Fibroblast of skin of right quadriceps (primary cell): ENCODE measurements at places on chromosomes 7 and 10.

- peak; percentile 62 for DNase-seq
These were observed 1355.5 kb upstream of the LRRTM3 start for GRCh38 chr10:65570143-65571010.

- peak; percentile 1 for DNase-seq
These were observed 87.3 kb upstream of the FOXI2 start for GRCh38 chr10:127649642-127650041.

- no peak for DNase-seq
These were observed 109.3 kb upstream of the ARID5B start for GRCh38 chr10:61792097-61792716.

GRCh38 chr7:52151559-52151958 is 835.0 kb upstream of the COBL start:
- no peak for DNase-seq

- no peak for DNase-seq
These were observed 29.5 kb upstream of the SLC29A3 start for GRCh38 chr10:71289421-71290130.

- DNase-seq = peak; percentile 65
These were observed 13.4 kb downstream of the RPP30 start for GRCh38 chr10:90885176-90885575.

DNA sequence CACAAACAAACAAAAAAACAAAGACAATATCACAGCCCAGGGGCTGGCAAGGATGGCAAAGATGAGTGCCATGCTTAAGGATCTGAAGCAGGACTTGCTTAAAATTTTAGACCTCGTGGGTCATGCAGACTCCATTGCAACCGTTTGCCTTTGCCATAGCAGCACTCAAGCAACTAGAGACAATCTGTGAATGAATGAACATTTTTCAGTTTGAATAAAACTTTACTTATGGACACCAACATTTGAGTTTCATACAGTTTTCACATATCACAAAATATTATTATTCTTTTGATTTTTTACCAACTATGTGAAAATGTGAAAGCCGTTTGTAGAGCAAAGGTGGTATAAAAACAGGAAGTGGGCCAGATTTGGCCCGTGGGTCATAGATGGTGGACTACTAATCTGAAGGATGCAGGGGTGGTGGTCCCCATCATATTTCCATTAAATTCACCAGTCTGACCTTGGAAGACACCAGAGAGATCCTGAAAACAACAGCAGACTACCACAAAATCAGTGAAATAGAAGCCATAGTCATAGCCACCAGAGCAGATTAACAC is 8.3 kb upstream of the RBM17 start:
- DNase-seq = no peak

DNA sequence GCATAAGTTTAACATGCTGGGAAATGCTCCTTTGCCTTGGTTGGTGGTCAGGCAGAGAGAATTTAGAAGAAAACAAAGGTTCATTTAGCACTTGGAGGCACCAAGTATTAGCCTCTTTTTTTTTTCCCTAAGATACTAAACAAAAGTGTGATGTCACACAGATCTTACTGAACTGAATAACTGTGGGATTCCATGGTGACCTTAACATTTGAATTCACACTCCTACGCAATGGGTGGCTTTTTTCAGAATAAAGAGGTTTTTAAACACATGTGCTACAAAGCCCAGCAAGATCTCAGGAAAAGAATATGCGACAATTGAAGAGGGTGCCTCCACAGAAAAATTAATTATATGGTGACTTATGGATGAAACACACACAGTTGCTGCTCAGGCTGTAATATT is 133.4 kb upstream of the ABCB5 start:
- DNase-seq = no peak

- DNase-seq = peak; percentile 68
These were observed 46.6 kb upstream of the GRID1 start for GRCh38 chr10:86413046-86413728.

GRCh38 chr10:31698181-31698830 is 230.3 kb downstream of the ARHGAP12 start:
- peak; percentile 86 for DNase-seq

- DNase-seq = no peak
These were observed 17.2 kb upstream of the PAPSS2 start for GRCh38 chr10:87642486-87642885.

DNA sequence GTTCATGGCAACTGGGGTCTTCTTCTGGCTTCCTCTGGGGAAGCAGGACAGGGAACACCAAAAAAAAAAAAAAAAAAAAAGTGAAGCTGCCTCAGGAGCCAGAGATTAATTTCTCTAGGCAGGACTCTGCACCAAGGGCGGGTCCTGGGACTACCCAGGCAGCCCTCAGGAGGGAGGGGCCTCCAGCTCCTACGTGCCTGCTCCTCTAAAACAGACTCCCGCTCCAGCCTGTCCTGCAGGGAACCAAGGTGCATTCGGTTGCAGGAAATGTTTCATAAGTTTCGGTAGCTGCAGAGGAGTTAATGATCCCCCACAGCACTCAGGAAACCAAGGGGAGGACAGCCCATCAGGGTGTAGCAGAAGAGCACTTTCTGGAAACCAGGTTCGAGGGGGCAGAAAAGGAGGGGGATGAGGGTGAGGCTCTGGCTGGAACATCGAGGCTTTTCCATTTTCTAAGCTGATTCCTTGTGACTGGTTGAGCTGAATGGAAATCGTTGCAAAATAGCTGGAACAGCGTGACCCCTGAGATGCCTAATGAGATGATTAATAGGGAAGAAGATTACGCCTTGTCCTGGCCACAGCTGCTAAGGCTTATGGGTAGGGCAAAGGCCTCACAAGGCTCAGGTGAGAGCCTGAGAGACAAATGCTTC is 84.2 kb downstream of the STRA8 start:
- no peak for DNase-seq

DNA sequence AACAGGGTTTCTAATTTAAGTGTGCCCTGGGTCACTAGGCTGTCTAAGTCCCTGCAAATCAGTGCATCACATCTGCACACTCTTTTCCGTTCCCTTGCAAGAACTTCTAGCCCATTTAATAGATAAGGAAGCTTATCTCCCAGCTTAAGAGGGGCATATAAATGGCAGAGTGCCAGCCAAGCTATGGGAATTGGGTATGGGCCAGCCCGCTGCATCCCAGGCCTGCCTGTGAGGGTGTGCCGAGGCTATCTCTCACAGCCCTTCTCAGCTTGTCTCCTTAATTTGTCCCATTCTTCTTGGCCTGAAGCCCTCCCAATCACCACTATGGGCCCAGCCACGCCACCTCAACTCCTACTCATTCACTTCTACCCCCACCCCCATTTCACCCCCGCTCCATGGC is 14.7 kb downstream of the AQP1 start:
- no peak for DNase-seq

DNA sequence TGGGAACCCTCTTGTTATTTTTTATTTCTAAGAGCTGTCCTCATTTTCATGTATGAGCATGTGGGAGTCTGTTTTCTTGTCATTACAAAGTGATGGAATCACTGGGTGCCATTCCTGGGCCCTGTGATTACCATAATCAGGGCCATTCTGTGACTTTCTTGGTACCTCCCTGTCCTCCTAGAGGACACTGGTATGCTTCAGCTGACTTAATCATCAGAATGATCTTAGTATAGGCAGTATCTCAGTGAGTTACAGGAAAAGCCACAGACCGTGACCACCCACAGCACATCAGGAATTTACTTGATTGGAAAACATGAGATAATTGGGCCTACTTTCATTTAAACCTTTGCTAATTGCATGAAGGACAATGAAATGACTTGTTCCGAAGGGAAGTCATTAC is 7.2 kb downstream of the NOM1 start:
- no peak for DNase-seq

DNA sequence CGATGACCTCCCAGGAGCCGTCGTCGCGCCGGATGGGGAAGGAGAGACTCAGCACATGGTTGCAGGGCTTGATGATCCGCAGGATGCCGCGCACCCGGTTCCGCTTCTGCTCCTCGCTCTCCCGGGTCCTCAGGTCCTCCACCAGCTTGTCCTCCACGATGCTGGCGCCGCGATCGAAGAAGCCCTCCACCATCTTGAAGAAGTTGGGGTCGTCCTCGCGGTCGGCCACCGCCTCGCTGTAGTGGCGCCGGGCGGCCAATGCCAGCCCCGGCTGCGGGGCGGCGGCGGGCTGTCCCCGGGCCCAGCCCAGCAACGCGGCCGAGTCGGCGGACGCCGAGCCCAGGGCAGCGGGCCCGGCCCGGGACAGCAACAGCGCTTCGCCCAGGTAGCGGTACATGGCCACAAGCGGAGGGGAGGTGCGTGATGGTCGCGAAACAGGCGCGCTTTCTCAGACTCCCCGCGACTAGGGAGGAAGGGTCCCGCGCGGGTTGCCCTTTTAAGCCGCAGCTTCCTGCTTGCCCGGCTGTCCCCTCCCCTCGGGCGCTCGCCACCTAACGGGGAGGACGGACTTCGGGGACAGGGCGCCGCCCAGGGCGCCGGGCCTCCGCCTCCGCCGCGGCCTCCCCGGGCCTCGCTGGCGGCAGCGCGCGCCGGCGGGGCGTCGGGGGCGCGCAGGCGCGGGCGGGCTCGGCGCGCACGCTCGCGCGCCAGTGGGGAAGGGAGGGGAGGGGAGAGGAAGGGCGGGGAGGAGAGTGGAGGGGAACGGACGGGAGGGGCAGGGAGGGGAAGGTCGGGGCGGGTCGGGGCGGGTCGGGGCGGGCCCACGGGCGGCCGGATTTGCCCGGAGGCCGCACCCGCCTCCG is at the start of the genes GLUD1 and SHLD2:
Gene GLUD1 (minus strand): TSS at position 471 of the 863 bp plus-strand sequence. CDS start 74 bp downstream, at position 397.
Gene SHLD2 (plus strand): TSS at position 834 of the 863 bp plus-strand sequence. CDS start 56,149 bp downstream, outside the sequence.
- peak; percentile 89 for DNase-seq
